ENCODE measurements at places on chromosomes 6 and 20.

- DNase-seq: no peak
Measured at GRCh38 chr20:48467622-48468021, 360.2 kb downstream of the PREX1 start.

- peak; percentile 96 for DNase-seq
Measured at GRCh38 chr20:11890331-11891076, 27.2 kb upstream of the BTBD3 start.

DNA sequence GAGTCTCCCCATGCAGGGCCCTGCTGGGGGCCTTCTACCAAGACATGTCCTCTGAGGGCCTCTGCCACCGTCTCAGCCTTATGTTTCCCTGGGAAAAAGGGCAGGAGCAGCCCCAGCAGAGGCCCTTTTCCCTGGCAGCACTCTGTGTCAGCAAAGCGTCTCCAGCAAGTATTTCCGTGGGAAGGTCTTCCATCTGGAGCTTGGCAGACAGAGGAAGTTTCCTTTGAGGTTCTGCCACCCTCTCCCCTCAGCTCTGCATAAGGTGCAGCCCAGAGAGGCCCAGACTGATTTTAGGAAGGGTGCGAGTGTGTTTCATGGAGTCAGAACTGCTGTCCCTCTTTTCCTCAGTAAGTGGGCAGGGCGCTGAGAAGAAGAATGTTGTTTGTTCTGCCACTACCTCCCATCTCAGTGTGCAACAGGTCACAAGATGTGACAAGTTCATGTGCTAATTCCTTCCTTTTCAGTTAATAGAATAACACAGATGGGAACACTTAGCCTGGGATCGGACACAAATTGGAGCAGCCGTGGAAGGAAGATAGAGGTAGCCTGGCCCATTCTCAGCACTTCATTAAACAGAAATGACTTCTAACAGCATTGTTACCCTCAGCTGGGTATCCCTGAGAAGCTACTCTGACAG, 784.4 kb downstream of the MAFB start:
- no peak for DNase-seq

DNA sequence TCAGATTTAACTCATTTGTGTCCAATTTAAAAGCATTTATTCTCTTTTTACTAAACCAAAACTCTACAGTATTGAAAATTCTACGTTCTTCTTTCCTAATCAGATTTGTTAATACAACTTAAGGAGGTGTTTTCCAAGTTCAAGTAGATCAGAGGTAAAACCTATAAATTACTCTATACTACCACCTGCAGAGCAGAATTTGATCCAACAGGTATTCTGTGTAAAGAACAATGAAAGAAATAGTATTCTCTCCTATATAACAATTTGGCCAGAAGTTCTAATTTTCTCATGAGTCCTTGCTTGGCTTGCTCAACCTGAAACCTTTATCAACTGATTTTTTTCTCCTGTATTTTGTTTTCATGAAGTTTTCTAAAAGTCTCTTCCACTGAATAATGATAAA, 28.5 kb upstream of the DST start:
- DNase-seq: no peak

- DNase-seq: no peak
Measured at GRCh38 chr6:94733066-94733465, 844.3 kb upstream of the MANEA start.

- no peak for DNase-seq
Measured at GRCh38 chr6:77972334-77972733, 319.5 kb downstream of the MEI4 start.

DNA sequence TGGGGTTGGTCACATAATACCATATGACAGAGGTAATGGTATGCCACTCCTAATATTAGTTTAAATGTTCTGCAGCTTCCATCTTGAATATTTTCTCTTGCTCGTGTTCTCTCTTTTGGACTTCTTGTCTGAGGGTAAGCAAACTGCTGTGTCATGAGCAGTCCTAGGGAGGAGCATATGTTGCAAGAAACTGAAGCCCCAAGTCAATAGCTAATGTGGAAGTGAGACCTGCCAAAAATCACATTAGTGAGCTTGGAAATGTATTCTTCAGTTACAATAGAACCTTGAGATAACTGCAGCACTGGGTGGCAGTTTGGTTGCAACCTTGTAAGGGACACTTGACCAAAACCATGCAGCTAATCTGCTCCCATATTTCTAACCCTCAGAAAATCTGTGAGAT, 178.2 kb upstream of the IMPG1 start:
- no peak for DNase-seq

DNA sequence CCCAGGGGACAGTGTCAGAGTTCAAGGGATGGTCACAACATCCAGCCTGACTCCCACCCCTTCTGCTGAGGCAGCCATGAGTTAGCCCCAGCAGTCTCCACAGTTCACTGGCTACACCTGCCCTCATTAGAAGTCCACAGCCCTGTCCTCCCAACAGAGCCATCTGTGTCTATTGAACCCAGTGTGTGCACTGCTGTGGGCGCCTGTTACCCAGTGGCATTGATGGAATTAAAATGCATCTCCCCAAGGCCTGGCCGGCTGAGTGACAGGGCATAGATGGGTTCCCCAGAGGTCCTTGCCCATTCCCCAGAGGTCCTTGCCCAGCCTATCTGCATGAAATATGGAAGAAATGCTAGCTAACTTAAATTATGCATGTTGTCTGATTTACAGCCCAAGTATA, 73.3 kb downstream of the PCSK2 start:
- DNase-seq: peak; percentile 5

DNA sequence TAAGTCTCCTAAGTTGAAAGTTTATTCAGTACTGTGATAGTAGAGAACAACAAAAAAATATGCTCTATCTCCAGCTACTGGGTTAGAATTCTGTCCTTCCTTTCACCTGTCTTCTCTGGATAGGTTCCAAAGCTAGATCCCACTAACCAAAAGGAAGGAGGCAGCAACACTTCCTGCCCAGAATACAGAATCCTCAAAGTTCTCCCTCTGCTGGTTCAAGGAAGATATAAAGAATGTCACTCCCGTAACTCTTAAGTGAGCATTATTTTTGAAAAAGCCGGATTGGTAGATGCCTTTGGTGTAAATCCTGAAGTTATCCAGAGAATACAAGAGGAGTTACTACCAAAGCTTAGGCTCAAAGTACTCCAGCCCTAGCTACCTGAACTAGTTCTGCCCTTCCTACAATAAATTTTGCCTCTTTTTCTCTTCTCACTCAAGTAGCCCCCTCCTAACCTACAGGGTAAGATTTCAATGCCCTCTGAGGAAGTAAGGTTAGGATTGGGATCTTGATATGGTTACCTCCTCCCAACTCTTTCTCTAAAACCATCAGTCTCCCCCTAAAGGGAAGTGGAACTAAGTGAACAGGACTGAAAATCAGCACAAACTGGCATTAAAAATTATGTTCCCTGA, 26.0 kb upstream of the CRIP3 start:
- no peak for DNase-seq

DNA sequence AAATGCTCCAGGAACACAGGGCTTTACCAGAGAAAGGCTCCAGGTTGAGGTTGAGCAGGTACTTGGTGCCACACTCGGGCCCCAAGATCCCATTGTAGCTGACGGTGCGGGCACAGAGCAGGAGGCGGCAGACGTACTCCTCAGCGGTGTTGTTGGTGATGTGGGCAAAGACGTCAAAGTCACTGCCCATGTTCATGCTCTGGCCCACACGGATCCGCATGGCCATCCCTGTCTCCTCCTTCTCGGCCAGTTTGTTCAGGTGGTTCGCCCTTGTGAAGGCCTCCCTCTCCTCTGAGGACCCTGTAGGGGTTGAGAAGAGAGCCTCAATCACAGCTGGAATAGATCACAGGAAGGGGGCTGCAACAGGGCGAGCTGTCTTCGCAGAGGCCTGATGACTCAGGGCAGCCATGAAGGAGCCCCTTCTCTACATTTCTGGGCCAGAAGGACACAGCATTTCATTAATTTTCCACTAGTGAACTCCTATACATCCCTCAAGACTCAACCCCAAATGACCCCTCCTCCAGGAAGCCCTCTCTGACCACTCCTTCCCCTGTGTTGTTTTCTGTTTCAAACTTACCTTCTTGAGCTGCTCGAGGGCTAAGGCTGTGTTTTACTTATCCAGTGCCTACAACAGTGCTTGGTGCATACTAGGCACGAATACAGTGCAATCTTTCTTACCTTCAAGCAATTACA, 26.8 kb downstream of the TGM2 start:
- no peak for DNase-seq

GRCh38 chr6:40315060-40315459, 272.1 kb downstream of the LRFN2 start:
- peak; percentile 78 for DNase-seq

- no peak for DNase-seq
Measured at GRCh38 chr20:58651559-58651945, 469 bp downstream of the STX16 start.

DNA sequence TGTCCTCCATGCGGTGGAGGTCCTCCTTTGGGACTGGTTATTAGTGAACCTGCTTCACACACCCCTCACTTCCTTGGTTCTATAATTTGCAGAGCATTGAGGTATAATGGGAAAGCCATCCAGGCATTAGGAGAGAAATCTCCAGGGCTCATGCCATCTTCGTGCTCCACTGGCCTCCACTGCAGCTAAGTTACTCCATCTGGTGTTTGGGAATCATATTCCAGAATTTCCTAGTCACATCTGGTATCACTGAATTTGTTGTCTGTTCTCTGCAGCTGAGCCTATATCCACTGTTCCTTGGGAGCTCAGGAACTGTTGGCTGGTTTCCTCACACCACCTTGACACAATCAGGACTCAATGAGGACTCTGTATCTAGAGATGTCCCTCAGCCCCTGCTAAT, 173.0 kb upstream of the TSHZ2 start:
- no peak for DNase-seq

GRCh38 chr6:21496706-21497105, 96.8 kb upstream of the SOX4 start:
- no peak for DNase-seq

- DNase-seq: no peak
Measured at GRCh38 chr20:5039255-5039657, 37.9 kb upstream of the SLC23A2 start.

DNA sequence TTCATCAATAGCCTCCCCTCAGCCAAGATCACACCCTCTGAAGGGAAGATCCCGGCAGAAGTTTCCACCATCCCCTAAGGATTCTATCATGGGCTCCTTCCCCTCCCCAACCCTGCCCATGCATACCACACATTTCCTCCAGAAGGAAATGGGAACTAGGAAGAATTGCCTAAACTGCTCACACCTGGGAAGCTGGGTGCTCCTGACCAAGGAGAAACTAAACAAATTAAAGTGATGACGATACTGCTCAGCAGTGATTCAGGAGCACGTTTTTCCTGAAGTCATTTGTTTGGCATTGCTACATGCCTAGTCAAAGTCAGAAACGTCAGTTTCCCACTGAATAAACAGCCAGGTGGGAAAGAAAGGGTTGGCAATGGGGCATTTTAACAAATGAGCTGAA, 136.1 kb upstream of the CDYL start:
- DNase-seq: no peak

DNA sequence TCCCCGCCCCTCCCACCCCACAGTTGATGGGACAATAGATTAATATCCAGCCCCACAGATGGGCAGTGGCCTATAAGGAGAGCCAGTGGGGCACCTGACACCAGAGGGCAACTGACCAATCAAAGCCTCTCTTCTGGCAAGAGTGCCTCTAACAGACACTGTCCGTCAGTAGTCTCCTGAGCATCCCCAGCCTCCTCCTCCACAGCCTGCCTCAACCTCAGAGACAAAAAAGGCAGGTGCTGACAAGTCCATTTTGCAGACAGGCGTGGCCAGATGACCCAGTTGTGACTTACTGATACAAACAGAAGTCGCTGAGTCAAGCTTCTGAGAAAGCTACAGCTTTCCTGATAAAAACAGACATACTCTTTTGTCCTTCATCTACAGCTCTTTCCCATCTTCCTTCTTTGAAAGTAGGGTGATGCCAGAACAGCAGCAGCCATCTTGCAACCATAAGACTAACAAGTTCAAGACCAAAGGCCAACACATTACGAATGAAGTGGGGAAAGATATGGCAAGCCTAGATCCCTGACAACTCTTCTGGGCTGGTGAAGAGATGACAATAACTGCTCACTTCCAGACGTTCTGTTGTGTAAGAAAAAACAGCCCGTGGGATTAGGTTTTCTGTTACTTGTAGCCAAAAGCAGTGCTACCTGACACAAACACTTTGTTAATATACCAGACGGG, 12.3 kb downstream of the PPIL1 start:
- no peak for DNase-seq

DNA sequence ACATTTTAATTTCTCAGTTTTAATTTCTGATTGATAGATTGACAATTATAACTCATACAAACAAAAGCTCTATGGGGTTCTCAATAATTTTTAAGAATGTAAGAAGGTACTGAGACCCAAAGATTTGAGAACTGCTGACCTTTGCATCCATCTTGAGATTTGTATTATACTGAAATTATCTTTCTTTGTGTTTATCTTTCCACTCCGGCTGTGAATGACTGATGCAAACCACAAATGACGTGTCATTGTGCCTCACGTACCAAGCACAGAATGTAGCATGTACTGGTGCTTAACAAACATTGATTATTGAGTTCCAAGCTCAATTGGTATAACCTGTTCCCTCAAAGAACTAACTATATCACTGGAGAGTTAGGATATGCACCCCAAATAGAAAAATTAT, 152.1 kb upstream of the SMLR1 start:
- no peak for DNase-seq

DNA sequence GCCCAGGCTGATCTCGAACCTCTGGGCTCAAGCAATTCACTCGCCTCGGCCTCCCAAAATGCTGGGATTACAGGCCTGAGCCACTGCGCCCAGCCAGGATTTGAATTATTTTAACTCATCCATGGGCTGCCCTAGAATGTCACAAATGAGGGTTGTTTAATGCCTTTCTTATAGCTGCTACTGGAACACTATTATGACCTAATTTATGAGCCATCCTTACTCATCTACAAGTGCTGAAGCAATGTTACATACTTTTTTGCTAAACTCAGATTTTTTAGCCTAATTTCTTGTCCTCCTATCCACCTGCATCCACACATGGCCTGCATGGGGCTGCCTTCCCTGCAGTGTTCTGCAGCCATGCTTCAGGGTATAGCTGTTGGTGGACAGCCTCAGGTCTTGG, 59.9 kb downstream of the RTN4IP1 start:
- DNase-seq: no peak

DNA sequence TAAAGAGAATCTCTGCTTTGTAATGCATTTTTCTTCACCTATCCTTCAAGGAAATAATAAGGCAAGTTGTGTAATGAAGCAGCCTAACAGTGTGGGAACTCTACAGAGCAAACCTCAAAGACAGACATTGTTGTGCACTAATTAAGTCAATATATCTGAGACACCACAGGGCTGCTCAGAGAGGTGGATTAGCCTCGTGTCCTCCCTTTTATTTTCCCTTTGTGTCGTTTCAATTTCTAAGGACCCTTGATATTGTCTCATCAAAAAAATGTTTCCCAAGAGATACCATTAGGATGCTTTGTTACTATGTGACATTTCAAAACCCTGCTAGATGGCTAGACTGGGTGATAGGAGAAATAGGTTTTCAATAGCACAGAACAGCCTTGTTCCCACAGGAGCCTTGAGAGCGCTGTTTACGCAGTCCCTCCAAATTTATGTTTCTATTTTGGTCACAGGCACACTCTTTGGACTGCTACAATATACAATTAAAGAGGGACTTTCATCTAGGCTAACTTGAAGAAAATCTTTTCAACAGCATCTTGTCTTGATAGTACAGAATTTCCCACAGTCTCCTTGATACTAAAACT, 23.1 kb downstream of the UBE3D start:
- DNase-seq: no peak

- DNase-seq: no peak
Measured at GRCh38 chr20:16491294-16491905, 81.8 kb downstream of the KIF16B start.

- no peak for DNase-seq
Measured at GRCh38 chr6:104768906-104769305, 90.8 kb downstream of the HACE1 start.

Measured in SHP77 (cell line).